ENCODE measurements at places on chromosomes 12 and 14.

DNA sequence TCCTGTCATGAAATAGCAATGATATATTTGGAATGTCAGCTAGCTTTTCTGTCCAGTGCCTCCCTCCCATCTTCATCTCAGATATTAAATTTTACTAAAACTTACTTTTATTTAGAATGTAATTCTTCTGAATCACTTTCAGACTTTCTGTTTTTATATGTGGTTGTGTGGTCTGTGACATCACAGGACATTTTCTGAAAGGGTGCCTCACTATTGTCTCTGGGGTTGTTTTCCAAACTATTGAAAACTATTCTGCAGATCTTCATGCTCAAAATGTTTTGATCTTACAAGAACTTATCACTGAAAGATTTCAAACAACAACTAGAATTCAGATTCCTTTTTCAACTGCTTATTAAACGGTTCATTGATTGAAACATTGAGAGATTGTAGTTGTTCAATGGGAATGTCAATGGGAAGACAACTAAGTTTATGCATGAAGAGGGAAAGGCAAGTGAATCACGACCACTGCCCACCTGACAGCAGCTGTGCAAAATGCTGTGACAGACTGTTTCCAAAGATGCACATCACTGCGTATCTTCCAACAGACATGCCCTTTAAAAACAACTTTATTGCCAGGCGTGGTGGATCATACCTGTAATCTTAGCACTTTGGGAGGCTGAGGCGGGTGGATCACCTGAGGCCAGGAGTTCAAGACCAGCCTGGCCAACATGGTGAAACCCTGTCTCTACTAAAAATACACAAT, 51.3 kb downstream of the KLRG1 start:
- no peak for DNase-seq

DNA sequence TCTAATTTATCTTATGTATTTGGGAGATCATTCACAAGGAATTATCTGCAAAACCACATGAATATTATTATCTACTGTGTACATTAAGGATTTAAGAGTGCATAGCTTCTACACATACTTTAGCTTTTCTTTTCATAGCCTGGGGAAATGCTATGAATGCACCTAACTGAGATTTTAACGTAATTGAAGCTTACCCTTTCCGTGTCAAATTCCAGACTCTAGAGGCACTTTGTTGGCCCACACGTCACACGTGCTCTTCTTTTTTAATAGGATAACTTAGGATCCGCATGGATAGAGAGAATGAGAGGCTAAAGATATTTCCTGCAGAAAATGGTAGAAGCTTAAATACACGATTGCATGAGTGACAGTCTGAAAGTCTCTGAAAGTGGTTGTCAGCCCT, 481.1 kb downstream of the PCNX1 start:
- no peak for DNase-seq

DNA sequence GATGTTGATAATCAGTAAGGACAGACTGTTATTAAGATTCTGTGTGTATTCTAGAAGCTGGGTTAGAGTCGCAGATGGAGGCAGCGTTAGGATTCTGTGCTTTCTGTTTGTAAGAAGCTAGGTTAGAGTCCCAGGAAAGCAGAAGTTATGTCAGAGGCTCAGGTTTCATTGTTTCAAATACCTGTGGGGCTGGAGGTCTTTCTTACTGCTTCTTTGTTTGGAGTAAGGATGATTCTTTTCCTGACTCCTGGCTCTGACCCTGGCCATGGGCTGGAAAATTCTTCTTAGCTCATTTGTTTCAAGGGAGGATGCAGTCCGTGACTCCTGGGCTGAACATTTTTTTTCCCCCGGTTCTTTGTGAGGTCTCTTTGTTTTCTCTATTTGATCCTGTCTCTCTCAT, 5.2 kb downstream of the MUCL1 start:
- no peak for DNase-seq

GRCh38 chr12:121345151-121345815, 6.9 kb downstream of the ANAPC5 start:
- no peak for DNase-seq

DNA sequence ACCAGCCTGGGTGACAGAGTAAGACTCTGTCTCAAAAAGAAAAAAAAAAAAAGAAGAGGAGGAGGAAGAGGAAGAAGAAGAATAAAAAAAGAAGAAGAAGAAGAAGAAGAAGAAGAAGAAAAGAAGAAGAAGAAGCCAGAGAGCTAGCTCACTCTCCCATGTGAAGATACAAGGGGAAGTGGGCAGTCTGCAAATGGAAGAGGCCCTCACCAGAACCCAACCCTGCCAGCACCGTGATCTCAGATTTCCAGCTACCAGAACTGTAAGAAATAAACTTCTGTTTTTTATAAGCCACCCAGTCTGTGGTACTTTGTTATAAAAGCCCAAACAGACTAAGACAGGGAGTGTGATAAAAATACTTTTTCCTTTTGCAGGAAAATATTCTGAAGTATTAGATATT, 130.7 kb downstream of the ETNK1 start:
- DNase-seq = no peak

DNA sequence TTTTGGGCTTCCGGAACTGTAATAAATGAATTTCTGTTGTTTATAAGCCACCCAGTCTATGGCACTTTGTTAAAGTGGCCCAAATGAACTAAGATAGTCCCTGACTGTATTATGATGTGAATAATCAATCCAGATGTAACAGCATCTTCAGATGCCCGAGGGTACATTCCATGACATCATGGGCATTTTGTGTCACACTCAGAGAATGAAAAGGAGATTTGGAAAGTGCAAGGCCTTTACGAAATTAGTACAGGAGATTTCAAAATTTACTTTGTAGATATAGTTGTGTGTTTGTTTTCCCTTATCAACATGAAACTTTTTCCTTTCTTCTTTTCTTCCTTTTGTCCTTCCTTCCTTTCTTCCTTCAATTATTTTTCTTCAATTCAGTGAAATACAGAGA, 54.2 kb upstream of the AMIGO2 start:
- no peak for DNase-seq

DNA sequence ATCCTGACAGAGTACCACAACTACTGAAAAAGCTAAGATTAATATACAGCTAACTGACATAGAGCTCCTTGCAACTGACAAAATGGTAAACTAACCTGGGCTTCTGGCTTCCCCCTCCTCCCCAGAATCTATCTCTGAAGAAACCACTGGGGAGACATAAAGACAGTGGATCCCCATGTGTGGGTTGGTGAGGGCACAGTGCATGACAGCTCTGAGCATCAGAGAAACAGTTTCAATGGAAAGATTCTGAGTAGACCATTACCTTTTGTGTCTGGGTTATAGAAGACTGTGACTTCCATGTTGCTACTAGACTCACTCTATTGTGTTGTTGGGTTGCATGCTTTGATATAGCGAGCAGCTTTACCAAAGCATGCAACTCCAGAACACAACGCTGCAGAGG, 247.4 kb downstream of the EFCAB11 start:
- DNase-seq = no peak

- no peak for DNase-seq
These were observed 146.5 kb downstream of the KIF26A start for GRCh38 chr14:104284636-104285507.

DNA sequence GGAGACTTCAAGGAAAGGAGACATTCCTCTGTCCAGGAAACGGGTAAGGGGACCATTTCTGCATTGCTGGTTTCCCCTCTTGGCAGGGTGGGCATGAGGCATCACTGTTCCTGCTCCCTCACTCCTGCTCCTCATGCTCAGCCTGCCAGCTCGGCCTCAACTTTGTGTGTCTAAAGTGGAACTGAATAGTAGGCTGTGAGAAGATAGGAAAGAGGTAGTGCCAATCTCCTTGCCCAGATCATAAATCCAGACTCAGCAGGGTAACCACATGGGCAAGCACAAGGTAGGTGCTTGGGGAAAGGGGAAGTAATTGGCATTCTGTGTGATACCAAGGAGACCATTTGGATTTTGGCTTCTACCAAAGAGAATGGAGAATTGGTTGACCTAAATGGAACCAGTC, 2.6 kb downstream of the LTB4R start:
- no peak for DNase-seq

DNA sequence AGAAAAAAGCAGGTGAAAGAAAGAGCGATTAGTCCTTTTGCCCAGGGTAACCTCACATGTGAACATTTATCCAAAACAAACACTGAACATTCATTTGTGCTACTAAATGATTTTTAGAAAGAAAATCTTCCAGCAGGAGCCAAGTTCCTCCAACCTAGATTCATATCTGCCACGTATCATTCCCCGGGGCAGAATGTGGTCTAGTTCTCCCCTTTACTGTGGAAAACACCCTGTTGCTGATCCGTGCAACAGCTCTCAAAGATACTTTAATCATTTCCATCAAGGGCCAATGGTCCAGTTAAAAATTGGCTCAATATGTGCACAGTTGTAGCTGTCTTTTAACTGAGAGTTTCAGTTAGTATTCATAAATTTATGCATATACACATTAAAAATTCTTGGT, 479.1 kb downstream of the ATP23 start:
- no peak for DNase-seq

- peak; percentile 79 for DNase-seq
These were observed 74.8 kb upstream of the CHST11 start for GRCh38 chr12:104381731-104382480.

GRCh38 chr12:4006743-4007142, 133.5 kb upstream of the PARP11 start:
- no peak for DNase-seq

- DNase-seq = no peak
These were observed 26.6 kb downstream of the PLEKHA5 start for GRCh38 chr12:19155981-19156734.

- no peak for DNase-seq
These were observed 63.2 kb upstream of the SLC24A4 start for GRCh38 chr14:92259613-92260357.

GRCh38 chr12:129138776-129139175, 285.5 kb downstream of the GLT1D1 start:
- no peak for DNase-seq

- no peak for DNase-seq
These were observed 2.0 kb upstream of the CCDC63 start for GRCh38 chr12:110844551-110845338.

GRCh38 chr14:77180726-77181602, 634 bp upstream of the TMEM63C start:
- no peak for DNase-seq

GRCh38 chr14:31962920-31963319, 114.2 kb upstream of the ARHGAP5 start:
- DNase-seq = no peak

GRCh38 chr12:49543914-49544815, 5.3 kb downstream of the KCNH3 start:
- DNase-seq = no peak

DNA sequence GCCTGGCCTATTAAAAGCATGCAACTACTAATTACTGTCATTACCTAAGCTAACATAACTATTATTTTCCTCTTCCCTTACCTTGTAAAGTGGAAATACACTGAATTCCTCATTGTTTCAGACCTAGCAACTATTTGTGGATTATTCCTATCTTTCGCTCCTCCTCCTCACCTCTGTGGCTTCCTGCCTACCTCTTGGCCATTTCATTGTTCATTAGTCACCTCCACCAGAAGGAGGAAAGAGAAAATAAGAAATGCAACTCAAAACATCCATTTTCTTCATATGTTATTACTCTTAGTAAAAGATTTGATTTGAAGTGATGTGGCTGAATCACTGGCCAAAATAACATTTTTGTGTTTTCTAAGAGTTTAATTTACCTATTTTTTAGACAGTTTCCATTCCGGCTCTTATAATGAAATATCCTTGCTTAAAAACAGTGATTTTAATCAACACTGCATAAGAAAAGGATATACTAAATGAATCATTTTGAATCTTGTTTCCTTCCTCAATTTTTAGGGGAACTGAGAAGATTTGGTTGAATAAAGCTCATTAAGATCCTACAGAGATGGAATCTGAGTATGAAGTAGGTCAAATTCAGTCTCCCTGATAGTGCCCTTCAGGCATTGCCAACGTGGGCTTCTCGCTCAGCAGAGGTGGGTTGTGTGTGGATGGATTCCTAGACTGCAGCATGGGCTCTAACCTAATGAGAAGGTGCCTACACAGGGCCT, 27.6 kb upstream of the ARHGAP5 start:
- DNase-seq = no peak

GRCh38 chr14:28116716-28117115, 649.9 kb upstream of the FOXG1 start:
- DNase-seq = no peak

DNA sequence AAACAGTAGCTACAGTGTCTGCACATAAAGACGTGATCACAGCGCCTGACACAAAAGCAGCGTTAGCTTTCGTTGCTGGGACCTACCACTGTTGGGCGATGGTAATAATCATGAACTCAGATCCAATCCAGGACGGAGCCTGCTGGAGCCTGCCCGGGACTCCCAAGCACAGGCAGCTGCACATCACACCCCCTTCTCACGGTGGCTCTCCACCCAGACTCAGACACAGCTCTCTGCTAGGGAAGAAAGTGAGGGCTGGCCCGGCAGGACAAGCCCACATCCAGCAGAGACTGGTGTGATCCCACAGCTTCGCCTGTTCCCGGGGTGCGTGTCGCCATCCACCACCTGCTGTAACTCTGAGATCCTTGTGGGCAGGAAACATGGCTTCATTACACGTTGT, 49.9 kb upstream of the FOXN3 start:
- DNase-seq = no peak

DNA sequence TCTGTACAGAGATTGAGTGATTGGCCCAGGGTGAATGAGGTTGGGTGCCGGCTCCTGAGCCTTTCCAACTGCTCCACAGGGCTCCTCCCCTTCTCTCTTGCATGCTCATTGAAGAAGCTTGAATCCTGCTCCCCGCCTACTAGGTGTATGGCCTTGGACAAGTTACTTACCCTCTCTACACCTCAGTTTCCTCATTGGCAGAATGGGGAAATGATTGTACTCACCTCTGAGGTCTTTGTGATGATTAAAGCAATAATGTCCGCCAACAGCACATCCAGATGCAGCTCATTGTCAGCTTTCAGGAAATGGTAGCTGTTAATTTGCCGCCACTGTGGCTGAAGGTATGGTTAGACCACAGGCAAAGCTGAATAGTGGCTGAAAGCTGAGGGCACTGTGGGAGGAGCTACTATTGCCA, 174.1 kb downstream of the CRADD start:
- no peak for DNase-seq

DNA sequence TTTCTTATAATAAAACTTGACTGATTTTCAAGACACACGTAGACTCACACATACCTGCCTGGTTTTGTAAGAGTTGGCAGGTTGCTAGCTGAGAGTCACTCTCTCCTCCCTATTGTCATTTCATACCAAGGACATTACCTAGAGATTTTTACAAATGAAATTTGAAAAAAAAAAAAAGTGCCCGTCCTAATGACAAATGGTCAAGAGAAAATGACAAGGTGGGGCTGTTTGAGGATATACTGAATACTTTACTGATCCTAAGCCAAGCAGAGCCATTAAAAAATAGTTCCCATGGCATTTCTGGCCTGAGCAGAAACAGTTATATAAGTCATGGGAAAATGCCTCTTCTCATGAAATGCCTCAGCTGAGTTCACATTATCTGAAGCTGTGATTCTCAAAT, 150.2 kb downstream of the DYRK2 start:
- no peak for DNase-seq

GRCh38 chr12:6208130-6208529, 7.9 kb downstream of the CD9 start:
- no peak for DNase-seq

- no peak for DNase-seq
These were observed 484 bp downstream of the RIC8B start for GRCh38 chr12:106774808-106775524.

GRCh38 chr12:56658921-56659320, 13.1 kb upstream of the ATP5F1B start:
- no peak for DNase-seq

All from omental fat pad (tissue), 4 donors.